ENCODE measurements at places on chromosomes 4 and X. TPM values are rescaled to one million over a fixed set of nuclear protein-coding genes. Genes with fewer than 3 reads are reported as not detected.

Gene PAGE2
- total RNA-seq, result not detected

Gene NXF2B
- total RNA-seq, result not detected

Gene EGF
- total RNA-seq, result 1.3 TPM

Gene AKAP14
- not detected for total RNA-seq

Gene HOPX
- total RNA-seq, result 2.2 TPM

Gene HPSE
- 0.75 TPM for total RNA-seq

Gene PPP2R2C
- 1.4 TPM for total RNA-seq

Gene MAMLD1
- total RNA-seq, result 0.44 TPM

Gene EDA
- 1.1 TPM for total RNA-seq

Gene CD38
- total RNA-seq, result not detected

Gene ADH4
- not detected for total RNA-seq

Gene PDZD4
- total RNA-seq, result 0.22 TPM

Gene CXCR3
- not detected for total RNA-seq

Gene KCTD8
- total RNA-seq, result 6.9 TPM

Gene CHST7
- total RNA-seq, result 8.7 TPM

Gene ARHGAP24
- 48.9 TPM for total RNA-seq

Gene MID2
- 15.1 TPM for total RNA-seq

Gene CPZ
- total RNA-seq, result 0.66 TPM

Gene GABRE
- 15.2 TPM for total RNA-seq

Gene KIAA1210
- under 0.01 TPM for total RNA-seq

Gene G6PD
- 62.4 TPM for total RNA-seq

Gene PPP3CA
- 64.9 TPM for total RNA-seq

Gene TASL
- not detected for total RNA-seq

Gene NIPAL1
- total RNA-seq, result 1.2 TPM

Gene NAP1L3
- total RNA-seq, result 7.1 TPM

Gene ZGRF1
- total RNA-seq, result 26.7 TPM

Gene HELT
- not detected for total RNA-seq

Gene SPANXA2
- total RNA-seq, result not detected

Data from uterine smooth muscle cell (primary cell).